ENCODE measurements at places on chromosomes 5 and 9.

DNA sequence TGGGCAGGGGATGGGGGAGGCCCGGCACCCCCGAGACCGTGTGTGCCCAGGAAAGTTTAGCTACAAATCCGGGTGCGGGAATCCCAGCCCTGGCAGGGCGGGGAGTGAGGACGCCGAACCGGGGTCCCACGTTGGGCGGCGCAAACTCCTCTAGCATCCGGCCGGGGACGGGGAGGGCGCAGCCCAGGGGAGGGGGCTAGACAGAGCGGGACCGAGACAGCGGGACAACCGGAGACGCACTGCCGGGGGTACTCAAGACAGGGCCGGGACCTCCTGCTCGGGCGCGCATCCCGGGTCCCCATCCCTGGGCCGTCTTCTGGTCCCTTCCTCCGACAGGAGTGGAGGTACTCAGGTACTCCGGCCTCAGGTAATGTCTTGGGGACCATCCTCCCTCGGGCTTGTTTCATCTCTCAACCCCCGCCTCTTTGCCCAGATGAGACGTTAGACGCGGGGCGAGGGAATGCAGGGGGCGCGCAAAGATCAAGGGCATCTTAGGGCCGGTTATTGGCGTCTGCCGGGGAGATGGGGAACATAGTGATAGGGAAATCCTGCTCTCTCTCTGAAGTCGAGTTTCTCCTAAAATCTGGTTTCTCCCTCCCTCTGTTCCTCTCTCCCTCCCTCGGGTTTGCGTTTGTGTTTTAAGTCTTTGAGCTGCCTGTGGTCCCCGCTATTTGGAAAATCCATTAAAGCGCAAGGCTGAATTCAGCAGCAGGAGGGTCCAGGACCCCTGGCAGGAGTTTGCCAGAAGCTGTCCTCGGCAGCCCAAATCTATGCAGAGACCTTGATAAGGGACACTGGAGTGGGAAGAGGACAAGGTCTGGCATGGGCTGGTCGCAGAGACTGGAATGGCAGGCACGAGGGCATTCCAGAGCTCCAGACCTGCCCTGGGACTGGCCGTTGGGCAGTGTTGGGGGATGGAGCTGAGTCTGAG is 815 bp downstream of the PDZD2 start:
- no peak for DNase-seq

DNA sequence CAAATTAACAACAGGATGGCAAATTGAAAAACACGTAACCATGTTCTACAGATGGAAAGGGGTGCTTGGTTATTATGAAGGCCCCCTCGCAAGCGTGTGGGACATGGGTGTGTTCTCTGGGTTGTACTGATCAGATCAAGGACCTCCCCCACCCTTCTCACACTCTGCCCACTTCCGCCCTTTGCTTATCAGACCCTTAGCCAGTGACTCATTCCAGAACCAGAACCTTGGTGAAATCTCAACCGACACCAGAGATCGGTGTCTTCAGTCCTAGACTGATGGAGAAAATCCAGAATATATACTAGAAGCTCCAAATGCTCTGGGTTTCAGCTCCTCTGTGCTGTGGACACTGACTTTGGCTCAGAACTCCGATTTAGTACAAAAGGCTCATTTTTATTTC is 64.9 kb downstream of the PTTG1 start:
- peak; percentile 37 for DNase-seq

- DNase-seq = no peak
Observed at GRCh38 chr5:158769079-158769478, 330.6 kb downstream of the EBF1 start.

DNA sequence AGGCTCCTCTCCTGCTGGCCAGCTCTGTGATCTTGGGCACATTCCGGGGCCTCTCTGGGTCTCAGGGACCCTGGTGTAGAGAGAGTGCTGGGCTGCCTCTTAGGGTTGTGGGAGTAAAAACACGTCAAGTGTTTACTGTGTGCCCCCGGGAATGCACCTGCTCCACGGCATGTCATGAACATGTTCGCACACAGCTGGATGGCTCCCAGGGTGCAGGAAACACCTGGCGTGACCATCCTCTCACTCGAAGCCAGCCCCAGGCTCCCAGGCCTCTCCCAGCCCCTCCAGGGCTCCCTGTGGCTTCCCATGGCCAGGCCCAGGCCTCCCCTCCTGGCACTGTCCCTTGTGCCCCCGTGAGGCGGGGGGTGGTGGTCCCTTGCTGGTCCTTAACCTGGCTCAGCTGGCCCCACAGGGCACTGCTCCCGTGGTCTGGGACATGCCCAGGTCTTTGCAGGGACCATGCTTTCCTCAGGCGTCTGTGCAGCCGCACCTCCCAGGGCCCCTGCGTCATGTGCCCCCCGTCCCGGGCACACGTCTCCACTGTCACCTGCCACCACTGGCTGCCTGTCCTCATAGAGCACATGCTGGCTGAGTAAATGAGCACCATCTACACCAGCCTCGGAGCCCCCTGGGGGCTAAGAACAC is 44.9 kb downstream of the SLC6A3 start:
- DNase-seq = no peak

DNA sequence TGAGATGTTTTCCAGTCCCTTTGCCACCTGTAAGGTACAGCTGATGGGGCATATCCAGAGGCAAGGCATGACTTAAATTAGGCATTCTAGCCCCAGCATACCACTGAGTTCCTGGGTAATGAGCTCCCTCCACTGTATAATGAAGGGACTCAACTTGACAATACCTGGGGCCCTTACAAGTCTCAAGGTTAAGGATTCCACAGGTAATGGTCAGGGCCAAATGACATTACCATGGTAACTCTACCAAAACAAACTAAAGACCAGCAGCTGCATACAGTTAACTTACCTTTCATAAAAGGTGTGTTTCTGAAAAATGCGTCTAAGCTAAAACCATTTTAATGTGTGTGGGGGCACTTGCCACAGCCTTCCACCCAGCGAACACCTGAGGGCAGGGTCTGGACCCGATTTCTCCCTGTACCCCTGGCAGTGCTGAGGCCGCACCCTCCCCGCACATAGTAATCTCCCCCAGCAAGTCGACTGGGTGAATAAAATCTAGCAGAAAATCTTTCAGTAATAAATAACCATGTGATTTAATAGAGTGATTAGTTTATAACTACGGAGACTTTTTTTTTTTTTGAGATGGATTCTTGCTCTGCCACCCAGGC is 24.2 kb downstream of the CCDC69 start:
- no peak for DNase-seq

DNA sequence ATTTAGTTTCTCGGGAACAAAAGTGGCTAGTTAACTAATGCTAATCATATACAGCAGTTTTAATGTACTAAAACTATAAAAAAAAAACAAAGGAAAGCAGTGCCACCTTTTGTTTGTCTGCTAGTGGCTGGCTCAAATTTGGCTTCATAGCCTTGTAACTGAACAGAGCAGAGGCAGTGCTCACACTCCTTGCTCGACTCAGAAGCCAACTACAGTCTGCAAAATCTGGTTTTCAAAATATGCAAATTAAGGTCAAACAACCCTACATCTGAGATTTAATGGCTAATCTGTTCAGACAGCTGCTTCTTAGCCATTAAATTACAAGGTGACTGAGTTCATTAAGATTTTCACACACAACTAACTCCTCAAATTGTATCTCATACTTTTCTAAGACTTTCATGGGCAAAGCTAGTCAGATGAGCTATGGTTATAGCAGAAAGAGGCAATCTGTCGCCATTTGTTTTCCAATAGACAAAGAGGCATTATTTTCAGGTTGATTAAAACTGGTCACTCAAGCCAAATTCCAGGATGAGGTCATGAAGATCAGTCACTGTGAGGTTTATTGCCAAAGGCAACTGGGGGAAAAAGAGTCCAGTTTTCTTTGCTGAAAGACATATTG is 56.8 kb upstream of the EPB41L4A start:
- DNase-seq = no peak

GRCh38 chr5:152595405-152595804 is 190.3 kb upstream of the NMUR2 start:
- no peak for DNase-seq

- DNase-seq = no peak
Observed at GRCh38 chr9:118577121-118577520, 792.1 kb downstream of the BRINP1 start.

DNA sequence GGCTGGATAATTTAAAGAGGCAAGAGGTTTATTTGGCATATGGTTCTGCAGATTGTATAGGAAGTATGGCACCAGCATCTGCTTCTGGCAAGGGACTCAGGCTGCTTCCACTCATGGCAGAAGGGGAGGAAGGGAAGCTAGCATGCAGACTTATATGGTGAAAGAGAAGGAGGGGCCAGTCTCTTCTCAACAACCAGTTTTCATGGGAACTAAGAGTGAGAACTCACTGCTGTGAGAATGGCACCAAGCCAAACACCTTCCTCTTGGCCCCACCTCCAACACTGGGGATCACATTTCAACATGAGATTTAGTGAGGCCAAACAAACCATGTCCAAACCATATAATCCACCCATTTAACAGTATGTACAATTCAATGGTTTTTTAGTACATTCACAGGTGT is 113.3 kb upstream of the SHB start:
- no peak for DNase-seq

GRCh38 chr5:123444016-123444415 is 20.8 kb upstream of the CEP120 start:
- DNase-seq = no peak

DNA sequence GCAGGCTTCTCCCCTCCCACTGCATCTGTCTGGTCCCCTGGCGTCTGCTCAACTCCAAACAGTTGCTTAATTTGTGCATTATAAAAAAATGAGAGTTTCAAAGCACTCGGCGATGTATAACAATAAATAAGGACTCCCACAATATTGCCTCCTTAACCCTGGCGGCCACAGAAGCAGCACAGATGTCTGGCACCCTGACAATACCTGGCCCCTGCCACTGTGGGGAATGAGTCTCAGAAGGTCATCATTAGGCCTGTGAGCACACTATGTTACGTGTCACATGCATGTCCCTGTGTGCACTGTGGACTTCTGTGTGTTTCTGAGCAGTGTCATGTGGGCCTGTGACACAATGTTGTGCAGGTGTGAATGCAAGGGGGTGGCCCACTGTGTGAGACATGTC is 236.5 kb downstream of the PBX3 start:
- DNase-seq = no peak

DNA sequence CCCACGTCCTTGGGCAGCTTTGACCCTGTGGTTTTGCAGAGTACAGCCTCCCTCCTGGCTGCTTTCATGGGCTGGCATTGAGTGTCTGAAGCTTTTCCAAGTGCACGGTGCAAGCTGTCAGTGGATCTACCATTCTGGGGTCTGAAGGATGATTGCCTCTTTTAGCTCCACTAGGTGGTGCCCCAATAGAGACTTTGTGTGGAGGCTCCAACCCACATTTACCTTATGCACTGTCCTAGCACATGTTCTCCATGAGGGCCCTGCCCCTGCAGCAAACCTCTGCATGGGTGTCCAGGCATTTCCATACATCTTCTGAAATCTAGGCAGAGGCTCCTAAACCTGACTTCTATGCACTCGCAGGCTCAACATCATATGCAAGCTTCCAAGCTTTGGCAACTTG is 644.2 kb upstream of the CDH9 start:
- no peak for DNase-seq

- DNase-seq = no peak
Observed at GRCh38 chr5:67537439-67538148, 341.0 kb upstream of the CD180 start.

DNA sequence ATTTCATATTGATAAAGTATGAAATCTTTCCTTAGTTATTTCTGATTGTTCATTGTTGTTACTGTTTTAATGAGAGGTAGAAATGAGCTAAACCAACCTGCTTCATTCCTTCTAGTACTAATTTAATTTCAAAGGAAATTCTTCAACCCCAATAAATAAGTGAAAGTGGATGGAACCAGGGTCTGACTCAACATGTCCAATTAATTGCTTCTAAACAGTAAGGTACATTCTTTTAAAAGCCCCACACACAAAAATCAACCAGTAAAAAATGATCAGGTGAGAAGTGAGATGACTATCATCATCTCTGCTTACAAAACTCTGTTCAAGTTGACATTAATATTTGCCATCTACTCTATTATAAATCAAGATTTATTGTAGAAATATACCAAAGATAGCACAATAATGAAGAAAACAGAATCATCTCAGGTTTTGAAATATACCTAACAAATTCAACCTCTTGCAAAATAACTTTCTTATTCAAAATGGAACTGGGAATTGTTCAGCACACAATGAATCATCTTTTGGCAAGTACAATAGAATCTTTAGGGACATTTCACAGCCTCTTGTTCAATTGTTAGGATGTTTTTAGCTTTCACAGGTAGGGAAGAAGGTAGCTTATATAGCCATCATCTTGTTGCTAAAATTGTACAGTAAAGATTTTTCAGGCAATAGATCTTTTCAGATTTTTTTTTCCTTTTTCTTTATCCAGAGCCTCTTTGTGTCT is 114.5 kb downstream of the RPS23 start:
- DNase-seq = no peak

- DNase-seq = no peak
Observed at GRCh38 chr9:124666642-124667041, 104.5 kb downstream of the NR6A1 start.

GRCh38 chr9:32293091-32293490 is 91.4 kb upstream of the ACO1 start:
- DNase-seq = no peak

DNA sequence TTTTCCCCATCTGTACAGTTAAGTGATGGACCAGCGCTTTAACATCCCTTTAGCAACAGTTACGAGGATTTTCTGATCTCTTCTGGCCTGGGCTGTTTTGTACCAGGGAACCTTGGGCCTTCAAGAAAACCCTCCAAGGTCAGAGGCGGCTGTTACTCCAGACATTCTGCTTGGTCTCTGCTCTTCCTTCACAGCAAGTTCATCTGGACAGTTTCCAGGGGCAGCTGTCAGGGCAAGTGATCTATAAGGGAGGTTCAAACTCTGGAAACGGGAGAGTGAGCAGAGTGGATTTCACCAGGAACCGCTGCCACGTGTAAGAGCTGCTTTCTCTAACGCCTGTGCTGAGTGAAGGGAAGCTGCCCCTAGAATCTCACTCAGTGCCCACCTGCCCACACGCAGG is 36.7 kb downstream of the ZNF618 start:
- no peak for DNase-seq

DNA sequence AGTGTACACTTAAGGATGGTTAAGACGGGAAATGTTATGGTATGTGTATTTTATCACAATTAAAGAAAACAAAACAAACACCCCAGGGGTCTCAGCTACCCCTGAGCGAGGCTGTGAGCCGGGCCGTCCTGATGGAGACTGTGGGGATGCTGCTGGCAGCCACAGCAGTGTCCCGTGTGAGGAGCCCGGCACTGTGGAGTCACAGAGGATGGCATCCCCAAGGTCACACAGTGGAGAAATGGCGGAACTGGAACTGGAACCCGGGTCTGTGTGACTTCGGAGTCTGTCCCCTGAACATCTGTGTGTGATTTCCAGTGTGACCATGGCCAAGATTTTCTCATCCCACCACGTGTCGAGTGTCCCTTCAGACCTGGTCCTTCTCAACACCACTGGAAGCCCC is 80.7 kb upstream of the PHYKPL start:
- no peak for DNase-seq

GRCh38 chr9:93945400-93946337 is 9.5 kb downstream of the BARX1 start:
- no peak for DNase-seq

- no peak for DNase-seq
Observed at GRCh38 chr5:69530561-69531405, 29.2 kb upstream of the GTF2H2C start.

Data from stimulated activated CD8-positive, alpha-beta memory T cell treated with anti-CD3 and anti-CD28 coated beads, Interleukin-7, amount 100 ng/mL, for 4 hours (primary cell).